ENCODE measurements at places on chromosomes 13 and 19.

- DNase-seq, result no peak
These were observed 15.5 kb downstream of the SMARCA4 start for GRCh38 chr19:10976131-10976892.

DNA sequence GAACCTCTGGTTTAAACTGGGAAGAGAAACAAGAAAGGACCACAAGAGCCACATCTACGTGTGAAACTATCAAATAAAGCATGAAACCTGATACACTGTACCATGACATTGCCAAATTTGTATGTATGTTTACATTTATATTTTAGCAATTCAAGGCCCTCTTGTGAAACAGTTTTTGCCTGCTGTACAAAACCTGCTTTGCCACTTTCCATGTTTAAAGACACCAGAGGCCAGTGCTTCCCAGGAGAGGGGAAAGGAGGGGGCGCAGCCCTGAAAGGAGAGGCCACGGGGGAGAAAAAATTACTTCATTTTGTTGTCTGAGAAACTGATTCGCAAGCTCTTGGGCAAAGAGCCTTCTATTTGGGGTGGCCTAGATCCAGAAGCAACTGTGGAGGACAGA, 124.8 kb downstream of the DCLK1 start:
- no peak for DNase-seq

DNA sequence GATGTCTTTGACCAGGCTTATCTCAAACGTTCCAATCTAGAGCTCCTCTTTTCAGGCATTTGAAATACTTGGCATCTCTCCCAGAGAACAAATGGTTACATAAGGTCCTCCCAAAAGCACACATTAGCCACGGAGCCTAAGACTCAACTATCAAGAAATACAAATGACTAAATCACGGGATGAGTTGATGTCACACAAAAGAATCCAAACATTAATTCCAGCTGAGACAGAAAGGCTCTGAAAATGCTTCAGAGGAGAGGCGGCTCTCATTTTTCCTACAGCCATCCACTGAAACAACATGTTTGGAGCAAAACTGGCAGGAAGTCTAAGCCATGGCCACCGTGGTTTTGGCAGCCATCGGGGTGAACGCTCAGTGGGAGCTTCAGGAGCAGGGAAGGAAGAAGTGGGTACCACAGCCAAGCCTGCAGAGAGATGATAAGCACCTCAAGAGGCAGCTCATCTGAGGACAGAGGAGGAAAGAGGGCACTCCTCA, 122.5 kb downstream of the STK24 start:
- DNase-seq, result no peak

- no peak for DNase-seq
These were observed 25.7 kb downstream of the SH3GL1 start for GRCh38 chr19:4374498-4375163.

GRCh38 chr13:75327135-75327510, 154.8 kb downstream of the TBC1D4 start:
- DNase-seq, result no peak

DNA sequence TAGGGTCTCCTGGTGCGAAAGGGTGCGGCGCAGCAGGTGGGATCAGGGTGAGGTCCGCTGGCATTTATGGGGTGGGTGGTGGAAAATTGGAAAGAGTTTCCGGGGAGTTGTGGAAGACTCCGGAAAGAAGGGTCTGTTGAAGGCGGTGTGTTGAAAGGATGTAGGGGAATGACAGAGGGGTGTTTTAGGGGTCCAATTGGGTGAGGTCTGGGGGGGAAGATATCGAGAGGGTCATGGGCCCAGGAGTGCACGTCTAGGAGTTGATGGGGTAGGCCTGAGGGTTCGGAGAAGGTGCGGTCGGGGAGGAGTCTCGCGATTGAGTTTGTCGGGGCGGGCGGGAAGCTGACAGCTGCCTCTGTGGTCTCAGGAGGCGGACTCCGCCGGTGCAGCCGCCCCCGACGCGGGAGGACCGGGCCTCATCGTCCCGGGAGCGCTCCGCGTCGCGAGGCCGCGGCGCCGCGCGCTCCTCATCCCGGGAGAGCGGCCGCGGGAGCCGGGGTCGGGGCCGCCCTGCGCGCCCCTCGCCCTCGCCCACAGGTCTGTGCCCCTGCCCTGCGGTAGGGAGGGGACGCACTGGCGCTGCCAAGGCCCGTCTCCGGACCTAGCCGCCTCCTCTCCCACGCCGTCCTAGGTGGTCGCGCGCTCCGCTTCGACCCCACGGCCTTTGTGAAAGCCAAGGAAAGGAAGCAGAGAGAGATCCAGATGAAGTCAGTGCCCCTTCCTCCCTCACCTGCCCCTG, 7.0 kb downstream of the PGLYRP1 start:
- peak; percentile 30 for DNase-seq

DNA sequence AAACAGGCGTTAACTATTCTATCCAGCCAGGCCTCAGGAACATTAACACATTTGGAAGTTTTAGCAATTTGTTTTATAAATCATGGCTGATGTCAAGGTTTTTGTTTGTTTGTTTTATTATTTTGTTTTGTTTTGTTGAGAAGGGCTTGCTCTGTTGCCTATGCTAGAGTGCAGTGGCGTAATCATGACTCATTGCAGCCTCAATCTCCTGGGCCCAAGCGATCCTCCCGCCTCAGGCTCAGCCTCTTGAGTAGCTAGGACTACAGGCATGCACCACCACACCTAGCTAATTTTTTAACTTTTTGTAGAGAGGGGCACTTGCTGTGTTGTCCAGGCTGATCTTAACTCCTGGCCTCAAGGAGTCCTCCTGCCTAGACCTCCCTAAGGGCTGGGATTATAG, 28.3 kb downstream of the NUP58 start:
- DNase-seq, result no peak

DNA sequence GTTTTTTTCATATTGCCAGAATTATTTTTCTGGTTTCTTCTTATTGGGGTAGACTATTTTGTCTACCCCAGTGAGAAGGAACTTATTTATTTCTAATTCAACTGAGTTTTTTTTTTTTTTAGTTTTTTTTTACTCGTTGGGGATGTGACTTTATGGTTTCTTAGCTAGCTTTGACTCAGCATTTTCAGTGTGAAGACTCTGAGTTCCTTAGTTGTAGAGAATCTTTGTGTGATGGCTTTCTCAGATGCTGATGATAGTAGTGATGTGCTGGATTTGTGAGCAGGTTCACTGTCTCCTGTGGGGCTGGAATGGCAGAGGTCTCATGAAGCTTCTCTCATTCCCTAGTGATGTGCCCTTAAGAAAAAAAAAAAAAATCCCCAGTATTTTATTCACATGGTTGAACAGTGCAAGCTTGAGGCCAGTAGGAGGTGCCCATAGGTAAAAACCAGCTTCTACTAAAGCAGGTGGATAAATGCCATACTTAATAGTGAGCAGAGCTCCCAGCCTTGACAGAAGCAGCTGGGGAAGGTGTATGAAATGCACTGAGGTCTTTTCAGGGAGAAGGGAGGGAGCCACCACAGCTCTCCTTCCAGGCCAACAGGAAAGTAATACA, 106.2 kb upstream of the KLF5 start:
- no peak for DNase-seq

- DNase-seq, result no peak
These were observed 39.5 kb downstream of the SIAH3 start for GRCh38 chr13:45811891-45812694.

GRCh38 chr19:31054430-31054829, 294.8 kb downstream of the TSHZ3 start:
- DNase-seq, result no peak

DNA sequence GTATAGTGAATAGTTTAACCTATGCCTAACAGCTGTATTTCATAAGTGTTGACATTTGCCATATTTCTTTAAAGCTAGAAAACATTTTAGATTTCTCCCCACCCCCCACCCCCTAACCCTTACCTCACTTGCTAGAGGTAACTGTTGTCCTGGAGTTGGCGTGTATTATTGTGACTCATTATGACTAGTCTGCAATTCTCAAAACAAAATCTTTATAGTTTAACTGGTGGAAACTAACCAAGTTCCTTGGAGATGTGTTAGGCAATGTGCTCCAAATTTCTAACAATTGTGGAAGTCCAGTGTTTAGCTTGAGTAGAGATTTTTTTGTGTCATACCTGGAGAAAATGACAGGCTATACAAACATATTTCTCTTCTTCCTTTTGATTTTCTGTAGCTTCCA, 38.0 kb downstream of the KCTD4 start:
- DNase-seq, result no peak

GRCh38 chr13:24716011-24716410, 35.8 kb downstream of the ATP12A start:
- DNase-seq, result no peak

GRCh38 chr13:38537051-38537450, 149.8 kb upstream of the FREM2 start:
- no peak for DNase-seq

GRCh38 chr13:59061621-59062020, 1102.1 kb downstream of the DIAPH3 start:
- DNase-seq, result no peak

- peak; percentile 56 for DNase-seq
These were observed at the start of gene RGS9BP for GRCh38 chr19:32675720-32676185. Gene RGS9BP, plus strand, starts transcription at chr19:32675848. Its CDS starts 416 bp downstream, at chr19:32676264.

DNA sequence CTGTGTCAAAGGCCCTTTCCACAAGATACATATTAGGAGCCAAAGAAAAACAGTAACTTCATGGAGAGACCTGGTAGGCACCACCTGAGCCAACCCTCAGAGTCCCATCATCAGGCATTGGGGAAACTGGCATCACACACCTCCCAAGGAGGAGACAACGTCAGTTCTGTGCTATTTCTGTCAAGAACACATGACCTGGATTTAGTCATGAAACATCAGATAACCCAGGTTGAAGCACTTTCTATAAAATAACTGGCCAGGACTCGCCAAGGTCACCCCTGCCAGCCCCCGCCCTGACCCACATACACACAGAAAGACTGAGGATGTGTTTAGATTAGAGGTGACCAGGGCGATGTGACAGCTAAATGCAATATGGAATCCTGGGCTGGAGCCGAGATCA, 35.6 kb downstream of the COL4A1 start:
- no peak for DNase-seq

DNA sequence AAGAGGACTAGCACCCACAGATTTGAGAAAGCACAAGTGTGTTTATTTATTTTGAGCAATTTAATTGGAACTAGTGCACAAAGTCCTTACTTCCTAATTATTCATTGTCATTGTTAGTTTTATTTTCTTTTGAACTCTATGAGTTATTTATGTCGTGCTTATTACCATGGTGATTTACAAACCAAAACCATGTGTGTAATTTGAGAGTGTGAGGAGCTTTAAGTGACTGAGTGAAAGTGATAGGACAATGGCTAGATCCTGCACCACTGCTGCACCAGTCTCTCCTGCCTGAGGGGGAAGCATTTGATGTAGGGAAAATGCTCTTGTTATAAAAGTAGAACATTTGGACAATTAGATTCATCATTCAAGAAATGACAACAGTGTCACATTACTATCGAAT, 172.3 kb upstream of the KLF12 start:
- DNase-seq, result no peak

DNA sequence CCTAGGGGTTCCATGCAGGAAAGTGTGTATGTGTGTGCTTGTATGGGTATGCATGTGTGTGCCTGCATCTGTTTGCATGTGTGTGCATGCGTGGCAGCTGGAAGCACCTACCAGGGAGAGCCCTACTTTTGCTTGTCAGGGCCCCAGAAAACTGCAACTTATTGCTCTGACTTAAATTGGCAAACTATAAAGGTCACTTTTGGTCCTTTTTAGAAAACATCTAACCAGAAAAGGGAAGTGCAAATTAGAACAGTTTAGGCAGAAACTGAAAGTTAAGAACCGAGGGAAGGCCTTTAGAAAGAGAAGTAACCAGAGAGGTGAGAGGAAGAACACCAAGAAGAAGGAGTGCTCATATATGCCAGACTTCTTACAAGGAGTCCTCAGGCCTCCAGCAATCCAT, 32.5 kb downstream of the DLEU7 start:
- no peak for DNase-seq

DNA sequence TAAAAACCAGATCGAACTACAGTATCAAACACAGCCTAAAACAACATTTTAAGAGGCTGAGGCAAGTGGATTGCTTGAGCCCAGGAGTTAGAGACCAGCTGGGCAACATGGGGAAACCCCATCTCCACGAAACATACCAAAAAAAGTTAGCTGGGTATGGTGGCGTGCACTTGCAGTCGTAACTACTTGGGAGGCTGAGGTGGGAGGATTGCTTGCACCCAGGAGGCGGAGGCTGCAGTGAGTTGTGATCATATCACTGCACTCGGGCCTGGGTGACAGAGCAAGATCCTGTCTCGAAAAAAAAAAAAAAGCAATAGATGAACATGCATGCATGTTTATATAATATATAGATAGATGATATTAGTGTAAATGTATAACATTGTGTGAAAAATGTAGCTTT, 5.2 kb upstream of the MRPS31 start:
- no peak for DNase-seq

GRCh38 chr13:110306960-110307766, at the start of the genes COL4A1 and COL4A2:
Gene COL4A1, minus strand, starts transcription at chr13:110307157. Its CDS starts 130 bp downstream, at chr13:110307027.
Gene COL4A2, plus strand, starts transcription at chr13:110307284. Its CDS starts 620 bp downstream, at chr13:110307904.
- DNase-seq, result no peak

DNA sequence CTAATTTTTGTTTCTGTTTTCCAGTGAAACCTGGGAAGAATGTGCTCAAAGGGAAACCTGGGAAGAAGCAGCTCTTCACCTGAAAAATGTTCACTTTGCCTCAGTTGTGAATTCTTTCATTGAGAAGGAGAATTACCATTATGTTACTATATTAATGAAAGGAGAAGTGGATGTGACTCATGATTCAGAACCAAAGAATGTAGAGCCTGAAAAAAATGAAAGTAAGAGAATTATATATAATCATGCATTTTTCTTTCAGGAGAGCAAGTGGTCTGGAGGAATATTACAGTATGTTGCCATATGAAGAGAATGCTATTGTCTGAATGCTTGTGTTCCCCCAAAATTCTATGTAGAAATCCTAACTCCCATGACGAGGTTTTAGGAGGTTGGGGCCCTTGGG, 3.4 kb downstream of the NUDT15 start:
- DNase-seq, result no peak
